ENCODE measurements at places on chromosomes 4 and X.

- DNase-seq: no peak
Observed at GRCh38 chr4:54099748-54100574, at the start of gene GSX2. GSX2 (plus strand) TSS chr4:54100163; CDS start chr4:54100345, 182 bp downstream.

DNA sequence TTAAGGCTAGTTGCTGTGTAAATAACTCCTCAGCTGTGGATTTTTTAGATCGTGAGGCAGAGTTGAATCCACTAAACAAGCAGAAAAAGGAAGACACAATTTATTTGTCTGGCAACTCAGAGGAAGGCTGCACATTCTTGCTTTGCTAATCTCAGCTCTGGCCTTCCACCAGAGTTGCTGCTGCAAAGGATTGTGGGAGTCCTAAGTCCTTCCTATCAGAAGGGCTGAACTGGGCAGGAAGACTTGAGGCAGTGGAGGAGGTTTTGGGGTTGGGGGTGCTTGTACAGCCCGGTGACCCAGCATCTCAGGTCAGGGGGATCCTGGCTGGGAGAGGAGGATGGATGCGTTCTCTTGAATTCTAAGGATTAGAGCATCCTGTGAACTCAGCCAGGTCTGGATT is 11.0 kb upstream of the VSIG1 start:
- DNase-seq: no peak

GRCh38 chr4:127134490-127134889 is 498.3 kb upstream of the INTU start:
- no peak for DNase-seq

- no peak for DNase-seq
Observed at GRCh38 chrX:30253257-30253656, 6.3 kb downstream of the MAGEB1 start.

- DNase-seq: no peak
Observed at GRCh38 chr4:88033309-88033708, 25.9 kb downstream of the PKD2 start.
